Stimulated activated CD4-positive, alpha-beta T cell treated with anti-CD3 and anti-CD28 coated beads, TNF-alpha, amount 100 ng/mL, for 1 hour (primary cell): ENCODE measurements at places on chromosomes 4 and X.

- DNase-seq: no peak
Observed at GRCh38 chr4:79249881-79250503, 75.9 kb downstream of the NAA11 start.

- no peak for DNase-seq
Observed at GRCh38 chrX:101659601-101660063, at the start of gene ARMCX2. ARMCX2 (minus strand) TSS chrX:101659850; CDS start chrX:101657588, 2,262 bp downstream.

DNA sequence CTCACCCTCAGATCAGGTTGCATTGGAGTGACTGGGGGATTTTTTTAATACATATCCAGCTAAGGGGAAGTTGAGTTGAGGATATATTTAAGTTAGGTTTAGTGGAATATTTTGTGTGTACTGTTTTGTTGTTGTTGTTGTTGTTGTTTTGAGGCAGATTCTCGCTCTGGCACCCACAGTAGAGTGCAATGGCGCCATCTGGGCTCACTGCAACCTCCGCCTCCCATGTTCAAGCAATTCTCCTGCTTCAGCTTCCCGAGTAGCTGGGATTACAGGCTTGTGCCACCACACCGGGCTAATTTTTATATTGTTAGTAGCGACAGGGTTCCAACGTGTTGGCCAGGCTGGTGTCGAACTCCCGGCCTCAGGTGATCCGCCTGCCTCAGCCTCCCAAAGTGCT is 38.6 kb upstream of the ATP6AP2 start:
- no peak for DNase-seq

DNA sequence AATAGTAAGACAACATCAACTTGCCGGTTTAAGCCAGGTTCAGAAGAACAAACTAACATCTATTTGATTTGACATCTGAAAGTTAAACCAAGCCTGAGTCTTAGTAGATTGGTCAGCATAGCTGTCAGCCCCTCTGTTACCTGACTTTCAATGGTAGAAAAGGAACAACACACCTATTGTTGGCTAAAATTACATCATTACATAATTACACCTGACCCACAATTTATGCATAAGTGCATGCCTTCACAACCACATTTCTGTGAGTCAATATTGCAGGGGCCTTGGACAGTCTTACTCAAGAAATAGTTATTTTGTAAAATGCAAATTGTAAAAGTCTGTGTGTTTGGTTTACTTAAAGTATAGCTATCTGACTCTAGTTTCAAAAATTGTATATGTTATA is 36.2 kb downstream of the EGFL6 start:
- DNase-seq: no peak
